ENCODE measurements at places on chromosomes 5 and 9.

DNA sequence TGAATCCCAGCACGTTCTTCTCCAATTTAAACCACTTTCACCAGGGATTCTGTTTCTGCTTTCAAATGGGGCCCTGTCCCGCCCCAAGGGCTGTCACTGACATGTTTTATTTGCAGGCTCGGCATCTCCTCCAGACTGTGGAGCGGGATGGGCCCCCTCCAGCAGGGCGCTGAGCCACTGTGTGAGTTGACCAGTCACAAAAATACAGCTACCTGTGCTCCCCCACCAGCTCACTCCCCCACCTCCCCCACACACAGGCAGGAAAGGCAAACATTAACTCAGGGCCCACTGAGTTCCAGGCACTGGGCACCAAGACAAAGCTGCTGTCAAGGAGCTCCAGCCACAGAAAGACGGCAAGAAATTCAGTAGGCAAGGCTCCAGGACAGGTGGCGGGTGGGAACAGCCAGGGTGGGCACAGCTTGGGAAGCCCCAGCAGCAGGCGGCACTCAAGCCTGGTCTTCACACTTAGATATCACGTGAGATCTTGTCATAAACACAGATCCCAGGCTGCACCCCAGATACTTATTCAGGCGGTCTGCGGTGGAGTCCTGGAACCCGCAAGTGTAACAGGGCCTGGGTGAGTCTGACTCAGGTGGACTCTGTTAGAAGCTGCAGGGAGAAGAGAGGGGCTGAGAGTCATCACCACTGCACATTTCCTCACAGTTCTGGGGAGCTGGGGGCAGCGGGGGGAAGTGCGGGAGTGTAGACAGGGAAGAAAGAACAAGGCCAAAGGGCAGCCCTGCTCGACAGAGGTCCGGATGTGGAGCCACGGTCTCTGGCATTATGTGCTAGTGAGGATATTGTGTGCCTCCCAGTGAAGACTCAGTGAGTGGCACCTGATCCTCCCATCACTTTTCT lies 44.7 kb downstream of the OR2V1 start:
- no peak for DNase-seq

- DNase-seq = no peak
Observed at GRCh38 chr5:168291342-168291963, at the start of gene WWC1. WWC1 (plus strand) TSS chr5:168291645; CDS start chr5:168292153, 508 bp downstream.

DNA sequence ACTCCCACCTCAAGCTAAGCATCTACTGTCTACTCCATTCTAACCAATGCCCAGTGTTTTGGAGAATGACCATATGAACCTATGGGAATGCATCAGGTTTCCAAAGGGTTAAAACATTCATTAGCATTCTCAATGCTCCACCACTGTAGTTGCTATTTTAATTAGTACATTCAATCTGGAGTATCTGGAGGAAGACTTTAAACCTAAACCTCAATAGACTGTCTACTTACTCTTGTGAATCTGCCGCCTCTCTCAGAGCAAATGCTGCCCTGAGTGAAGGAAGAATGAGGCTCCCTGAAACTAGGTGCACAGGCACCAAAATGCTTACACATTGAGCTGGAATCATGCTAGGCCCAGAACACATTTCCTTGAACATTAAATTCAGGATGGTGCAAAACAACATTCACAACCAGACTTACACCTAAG lies 2.0 kb downstream of the ENC1 start:
- DNase-seq = no peak

- DNase-seq = no peak
Observed at GRCh38 chr9:135083241-135083810, 4.1 kb upstream of the OLFM1 start.

DNA sequence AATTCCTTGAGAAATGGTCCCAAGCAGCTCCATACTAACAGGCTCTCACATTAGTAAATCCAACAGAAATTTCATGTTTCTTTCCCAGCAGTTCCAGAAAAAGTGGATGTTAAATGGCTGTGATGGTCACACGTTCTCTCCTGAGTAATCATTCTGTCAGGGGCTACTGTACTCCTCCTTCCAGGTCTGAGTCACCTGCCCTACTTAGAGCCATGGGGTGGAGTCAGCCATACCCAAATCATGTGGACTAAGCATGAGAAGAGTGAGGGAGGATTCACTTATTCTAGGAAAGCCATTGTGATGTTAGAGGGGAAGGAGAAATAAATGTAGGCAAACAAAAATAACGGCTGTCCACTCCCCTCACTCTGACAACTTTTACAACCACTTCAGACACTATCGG lies 547.2 kb downstream of the CSNK1G3 start:
- DNase-seq = no peak

DNA sequence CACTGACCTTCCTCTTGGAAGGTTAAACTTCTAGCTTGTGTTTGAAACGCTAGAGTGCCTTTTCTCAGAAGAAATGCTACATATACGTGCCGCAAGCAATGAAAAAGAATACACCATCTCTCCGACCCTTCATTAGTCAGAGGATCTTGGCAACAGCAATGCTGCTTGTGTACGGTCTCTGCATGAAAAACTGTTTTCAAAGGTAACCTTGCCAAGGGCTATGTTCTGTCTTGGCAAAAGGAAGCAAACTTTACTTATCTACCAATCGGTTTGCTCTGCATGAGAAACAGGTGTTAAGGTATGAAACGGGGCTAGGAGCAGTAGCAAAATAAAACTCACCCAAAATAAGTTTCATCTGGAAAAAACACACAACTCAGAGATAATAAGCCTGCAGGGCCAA lies 297.8 kb downstream of the FBXL17 start:
- no peak for DNase-seq

DNA sequence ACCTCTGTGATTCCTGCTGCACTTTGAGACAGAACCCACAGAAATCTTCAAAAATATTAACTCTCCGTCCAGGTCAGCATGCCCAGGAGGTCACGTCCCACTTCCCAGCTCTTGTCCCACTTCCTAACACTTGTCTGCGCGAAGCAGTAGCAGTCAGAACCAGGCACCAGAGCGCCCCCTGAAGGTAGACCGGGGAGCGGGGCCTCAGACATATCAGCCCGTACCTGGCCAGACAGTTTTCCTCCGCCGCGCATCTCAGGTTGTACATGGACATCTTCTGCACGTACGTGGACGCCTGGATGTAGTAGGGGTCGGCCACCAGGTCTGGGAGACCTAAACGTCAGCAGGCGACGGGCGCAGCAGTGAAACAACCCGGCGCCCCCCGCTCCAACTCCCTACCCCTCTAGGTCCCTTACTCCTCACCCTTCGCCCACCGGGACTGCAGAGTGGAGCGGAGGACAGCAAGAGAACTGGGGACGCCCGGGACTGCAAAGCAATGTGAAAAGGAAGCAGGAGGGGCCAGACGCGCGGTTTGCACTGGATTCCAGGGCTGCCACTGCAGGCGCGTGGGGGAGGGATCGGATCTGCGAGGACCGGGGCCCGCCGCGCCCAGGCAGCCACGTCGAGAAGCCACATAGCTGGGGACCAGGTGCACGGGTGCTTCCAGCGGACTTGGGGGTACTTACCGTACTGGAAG lies 1.2 kb downstream of the LOX start:
- no peak for DNase-seq

DNA sequence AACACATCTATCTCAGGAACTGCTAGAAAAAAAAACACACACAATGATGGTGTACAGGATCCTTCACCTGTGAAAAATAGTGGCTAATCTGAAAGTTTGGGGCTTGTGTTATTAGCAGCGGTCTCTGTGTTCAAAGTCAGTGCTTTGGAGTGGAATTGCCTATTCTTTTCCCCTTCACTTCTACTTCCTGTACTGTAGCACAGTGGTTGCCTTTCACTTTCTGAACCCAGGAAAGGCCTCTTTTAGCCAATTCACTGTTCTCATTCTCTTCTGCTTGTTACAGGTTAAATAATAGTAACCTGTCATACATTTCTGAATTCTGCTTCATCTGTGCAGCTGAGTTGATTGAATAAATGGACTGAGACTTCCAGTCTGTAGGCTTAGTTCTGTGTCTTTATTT lies 161.3 kb upstream of the RGS7BP start:
- DNase-seq = no peak

DNA sequence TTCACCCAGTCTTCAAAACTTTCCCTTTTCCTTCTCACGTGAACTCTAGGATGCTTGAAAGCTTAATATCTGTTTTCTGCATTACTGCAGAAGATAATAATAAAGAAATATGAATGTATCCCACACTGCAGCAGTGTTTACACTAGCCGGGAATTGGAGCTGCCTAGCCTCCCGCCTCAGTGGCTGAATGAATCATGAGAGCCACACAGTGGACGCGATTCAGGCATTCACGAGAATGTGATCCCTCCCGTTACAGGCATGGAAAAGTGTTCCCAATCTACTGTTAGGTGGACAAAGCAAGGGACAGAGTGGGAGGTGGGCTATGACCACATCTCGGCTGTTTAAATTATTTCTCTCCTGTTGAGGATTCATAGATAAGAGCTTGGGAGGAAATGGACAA lies 69.4 kb upstream of the CTSL start:
- DNase-seq = no peak

GRCh38 chr9:124011460-124012301 lies at the start of gene LHX2:
LHX2 (plus strand) TSS chr9:124011768; CDS start chr9:124012349, 581 bp downstream.
- no peak for DNase-seq

GRCh38 chr9:137412431-137412830 lies 10.5 kb downstream of the EXD3 start:
- DNase-seq = no peak

DNA sequence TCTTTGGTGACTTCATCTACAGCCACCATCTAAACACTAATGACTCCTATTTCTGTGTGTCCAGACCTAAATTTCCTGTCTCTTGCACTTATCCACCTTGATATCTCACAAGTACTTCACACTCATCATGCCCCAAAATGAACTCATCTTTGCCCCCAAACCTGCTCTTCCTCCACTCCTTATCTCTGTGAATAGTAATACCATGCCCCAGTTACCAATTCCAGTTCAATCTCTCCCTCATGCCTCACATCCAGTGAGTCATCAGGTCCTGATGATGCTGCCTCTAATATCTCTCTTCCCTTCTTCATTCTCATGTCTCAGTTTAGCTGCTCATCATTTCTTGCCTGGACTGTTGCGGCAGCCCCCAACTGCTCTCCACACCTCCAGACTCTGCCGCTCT lies 14.9 kb upstream of the DNAJB5 start:
- no peak for DNase-seq

DNA sequence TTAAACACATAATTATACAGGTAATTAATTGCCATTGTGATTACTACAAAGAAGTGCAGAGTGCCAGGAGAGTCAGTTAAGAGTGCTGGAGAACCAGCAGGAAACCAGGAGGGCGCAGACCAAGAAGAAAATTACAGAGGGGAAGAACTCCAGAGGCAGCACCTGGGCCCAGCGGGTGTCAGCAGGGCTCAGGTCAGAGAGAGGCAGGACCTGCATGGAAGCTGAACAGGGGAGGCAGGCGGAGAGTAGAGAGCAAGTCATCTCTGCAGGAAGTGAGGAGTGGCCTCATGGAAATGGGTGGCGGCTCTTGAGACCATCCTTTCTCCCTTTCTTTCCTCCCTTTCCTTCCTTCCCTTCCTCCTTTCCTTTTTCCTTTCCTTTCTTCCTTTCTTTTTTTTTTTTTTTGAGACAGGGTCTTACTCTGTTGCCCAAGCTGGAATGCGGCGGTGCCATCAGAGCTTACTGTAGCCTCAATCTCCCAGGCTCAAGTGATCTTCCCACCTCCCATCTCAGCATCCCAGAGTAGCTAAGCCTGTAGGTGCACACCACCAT lies 4.0 kb upstream of the ZBTB34 start:
- no peak for DNase-seq

- DNase-seq = no peak
Observed at GRCh38 chr9:69678843-69679538, 6.8 kb upstream of the APBA1 start.

DNA sequence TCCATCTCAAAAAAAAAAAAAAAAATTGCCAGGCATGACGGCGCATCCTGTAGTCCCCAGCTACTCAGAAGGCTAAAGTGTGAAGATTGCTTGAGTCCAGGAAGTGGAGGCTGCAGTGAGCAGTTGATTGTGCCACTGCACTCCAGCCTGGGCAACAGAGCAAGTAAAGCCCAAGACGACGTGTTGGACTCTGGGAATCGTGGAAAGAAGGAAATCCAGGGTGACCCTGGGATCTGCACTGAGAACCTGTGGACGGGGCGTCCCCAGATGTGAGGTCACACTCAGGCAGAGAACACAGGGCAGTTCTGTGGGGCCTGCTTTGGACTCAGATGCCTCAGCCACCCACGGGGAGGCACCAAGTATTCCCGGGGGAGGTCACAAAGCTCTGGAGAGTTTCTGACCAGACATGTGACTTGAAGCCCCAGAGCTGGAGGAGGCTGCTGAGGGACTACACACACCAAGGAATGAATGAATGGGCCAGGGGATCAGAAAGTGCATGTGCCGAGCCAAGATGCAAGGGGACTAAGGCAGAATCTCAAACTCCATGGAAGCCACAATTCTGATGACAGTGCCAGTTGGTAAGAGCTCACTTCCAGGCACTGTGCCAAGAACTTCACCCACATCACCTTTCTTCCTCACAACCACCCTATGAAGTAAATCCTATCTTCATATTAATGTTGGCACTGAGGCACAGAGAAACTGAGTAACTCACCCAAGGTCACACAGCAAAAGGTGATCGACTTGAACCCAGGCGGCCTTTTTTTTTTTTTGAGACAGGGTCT lies 12.9 kb downstream of the DYNC2I2 start:
- DNase-seq = no peak

GRCh38 chr9:33049680-33050361 lies 24.7 kb downstream of the DNAJA1 start:
- no peak for DNase-seq

DNA sequence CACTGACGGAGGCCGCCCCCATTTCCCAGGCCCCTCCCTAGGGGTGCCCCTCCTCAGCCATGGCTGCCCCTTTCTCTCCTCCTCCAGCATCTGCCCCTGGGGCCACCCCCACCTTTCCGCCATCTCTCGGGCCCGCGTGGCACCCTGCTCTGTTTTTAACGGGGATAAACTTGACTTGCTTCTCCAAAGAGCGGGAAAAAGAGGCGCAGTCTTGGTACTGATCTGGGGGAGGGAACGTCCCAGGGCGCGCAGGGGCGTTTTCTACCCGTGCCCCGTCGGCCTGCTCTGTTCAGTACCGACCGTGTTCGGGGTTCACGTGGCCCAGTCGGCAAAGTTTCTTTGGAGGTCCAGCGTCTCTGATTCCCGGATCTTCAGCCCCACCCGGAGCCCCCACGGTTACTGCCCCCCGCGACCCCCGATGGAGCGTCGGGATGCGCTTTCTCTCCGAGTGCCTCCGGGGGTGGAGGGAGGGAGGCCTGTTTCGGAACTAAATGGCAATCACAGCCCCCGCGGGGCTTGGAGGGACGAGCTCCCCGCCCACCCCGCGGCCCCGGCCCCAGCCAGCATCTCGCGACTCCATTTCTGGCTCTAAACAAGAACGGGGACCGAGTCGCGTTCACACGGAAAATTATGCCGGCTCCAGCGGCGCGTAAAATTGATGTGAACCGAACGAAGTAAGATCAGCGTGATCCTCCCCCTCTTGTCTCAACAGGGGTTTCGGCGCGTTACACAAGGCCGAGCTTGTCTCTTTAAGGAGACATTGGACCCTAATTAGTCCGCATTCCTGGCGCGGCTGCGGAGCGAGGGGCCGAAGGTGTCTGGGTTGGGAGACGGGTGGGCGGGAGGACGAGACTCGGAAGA lies 1.1 kb upstream of the TLE4 start:
- DNase-seq = peak; percentile 26
